Liver (tissue), 10 donors: ENCODE measurements at places on chromosomes 7 and 10. TPM values are rescaled to one million over a fixed set of nuclear protein-coding genes. Genes with fewer than 3 reads are reported as not detected.

DNA sequence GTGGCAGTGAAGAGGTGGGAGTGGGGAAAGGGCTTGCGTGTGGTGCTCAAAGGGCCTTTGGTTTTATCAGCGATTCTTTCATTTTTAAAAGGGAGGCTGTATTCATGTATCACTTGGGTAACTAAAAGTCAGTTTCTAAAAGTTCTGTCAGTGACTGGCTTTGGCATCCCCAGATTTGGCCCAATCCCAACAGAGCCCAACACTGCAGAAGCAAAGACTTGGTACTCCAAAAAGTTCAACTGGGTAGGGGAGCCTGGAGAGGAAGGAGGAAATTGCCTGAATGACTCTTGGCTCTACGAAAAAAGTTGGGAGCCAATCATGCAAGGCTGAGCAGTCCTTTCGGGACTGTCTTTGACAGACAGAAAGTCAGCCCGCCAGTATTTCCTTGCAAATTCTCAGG is 54.5 kb upstream of the COL13A1 start:
- no peak for DNase-seq

DNA sequence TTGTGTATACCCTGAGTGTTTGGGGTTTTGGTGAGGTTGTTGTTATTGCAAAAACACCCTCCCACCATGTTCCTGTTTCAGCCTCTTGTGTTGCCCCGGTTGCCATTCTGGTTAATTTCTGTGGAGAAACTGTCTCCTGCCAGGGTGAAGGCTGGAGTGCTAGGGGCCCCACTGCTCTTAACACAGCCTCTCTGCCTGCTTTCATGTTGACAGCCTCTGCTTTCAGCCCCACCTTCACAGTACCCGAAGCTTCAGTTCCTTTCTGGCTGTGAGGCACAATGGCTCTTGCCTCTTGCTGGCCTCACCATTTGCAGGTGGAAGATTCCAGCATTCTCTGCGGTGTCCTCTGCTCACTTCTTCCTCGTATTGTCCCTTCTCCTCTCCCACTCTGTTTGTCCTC is 19.2 kb downstream of the SLC18A2 start:
- DNase-seq = no peak

- DNase-seq = no peak
Observed at GRCh38 chr7:151816562-151817314, 60.2 kb downstream of the PRKAG2 start.

- no peak for DNase-seq
Observed at GRCh38 chr10:77428691-77429395, 208.8 kb downstream of the KCNMA1 start.

- DNase-seq = no peak
Observed at GRCh38 chr7:71286336-71286735, 154.4 kb downstream of the GALNT17 start.

DNA sequence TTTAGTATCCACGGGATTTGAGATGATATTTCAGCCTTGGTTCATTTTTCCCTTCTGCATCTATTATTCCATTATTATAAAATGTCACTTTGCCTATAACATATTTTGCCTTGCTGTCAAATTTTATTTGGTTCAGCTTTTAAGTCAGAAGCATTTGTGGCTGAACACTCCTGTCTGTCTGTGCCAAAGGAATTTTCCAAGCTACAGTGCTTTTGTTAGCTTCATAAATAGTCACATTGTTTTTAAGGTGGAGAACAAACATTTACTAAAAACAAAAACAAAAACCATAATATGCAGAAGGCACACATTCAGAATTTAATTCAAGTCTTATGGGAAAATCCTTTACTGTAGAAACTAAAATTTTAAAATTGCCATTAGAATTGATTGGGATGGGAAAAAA is 33.8 kb upstream of the ELMO1 start:
- DNase-seq = no peak

Gene LRRC27
- total RNA-seq = 2.8 TPM

GRCh38 chr7:6248581-6248980 is 23.8 kb downstream of the CYTH3 start:
- DNase-seq = no peak

- no peak for DNase-seq
Observed at GRCh38 chr10:124125305-124126116, 32.1 kb upstream of the CHST15 start.
